ENCODE measurements at places on chromosomes 3 and 15.
A peak's percentile ranks its signal among the peaks of the same experiment; 100 is the strongest.

DNA sequence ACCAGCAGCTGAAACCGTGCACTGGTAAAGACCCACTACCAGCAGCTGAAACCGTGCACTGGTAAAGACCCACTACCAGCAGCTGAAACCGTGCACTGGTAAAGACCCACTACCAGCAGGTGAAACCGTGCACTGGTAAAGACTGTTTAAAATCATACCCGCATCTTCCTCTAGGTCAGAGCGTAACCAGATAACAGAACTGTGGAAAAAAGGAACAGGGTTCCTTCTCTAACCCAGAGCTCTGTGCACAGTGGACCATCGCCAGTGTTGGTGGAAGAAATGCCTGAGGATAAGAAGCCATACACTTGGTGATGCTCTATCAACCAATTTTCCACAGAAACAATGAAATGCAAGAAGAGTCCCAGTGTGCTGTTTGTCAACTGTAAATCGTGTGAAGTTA is 243.4 kb downstream of the NTRK3 start:
- no peak for DNase-seq

DNA sequence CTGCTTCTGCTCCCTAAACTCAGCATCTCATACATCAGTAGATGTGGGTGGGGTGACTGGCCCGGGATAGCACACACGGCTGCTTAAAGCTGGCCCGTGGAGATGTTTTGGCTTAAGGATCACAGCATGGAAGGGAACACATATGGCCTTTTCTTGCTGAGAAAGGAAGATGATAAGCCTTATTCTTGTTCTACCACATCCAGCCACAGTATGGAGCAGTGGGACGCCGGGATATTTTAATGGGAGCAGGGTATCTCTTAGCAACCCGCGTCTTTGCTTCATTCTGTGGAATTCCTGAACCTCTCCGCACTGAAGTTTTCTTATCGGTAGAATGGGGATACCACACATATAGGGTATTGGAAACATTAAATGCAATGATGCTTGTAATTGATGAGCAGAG is 94.1 kb upstream of the PROK2 start:
- DNase-seq, result no peak

DNA sequence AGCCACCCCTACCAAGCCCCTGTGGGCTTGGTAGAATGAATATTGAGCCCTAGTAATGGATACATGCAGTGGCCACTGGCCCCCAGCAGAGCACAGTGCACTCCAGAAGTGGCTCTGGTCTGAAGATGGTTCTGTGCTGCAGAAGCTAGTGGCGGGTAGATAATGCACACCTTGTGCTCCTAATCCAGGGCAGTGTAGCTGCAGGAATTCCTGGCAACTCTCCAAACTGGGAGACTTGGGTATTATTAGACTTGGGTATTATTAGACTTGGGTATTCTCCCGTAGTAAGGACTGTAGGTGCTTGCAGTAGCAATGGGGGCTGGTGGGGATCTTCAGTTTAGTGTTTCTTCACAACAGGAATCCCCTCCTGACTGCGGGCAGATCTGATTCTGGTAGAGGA is 34.7 kb downstream of the NUSAP1 start:
- no peak for DNase-seq

DNA sequence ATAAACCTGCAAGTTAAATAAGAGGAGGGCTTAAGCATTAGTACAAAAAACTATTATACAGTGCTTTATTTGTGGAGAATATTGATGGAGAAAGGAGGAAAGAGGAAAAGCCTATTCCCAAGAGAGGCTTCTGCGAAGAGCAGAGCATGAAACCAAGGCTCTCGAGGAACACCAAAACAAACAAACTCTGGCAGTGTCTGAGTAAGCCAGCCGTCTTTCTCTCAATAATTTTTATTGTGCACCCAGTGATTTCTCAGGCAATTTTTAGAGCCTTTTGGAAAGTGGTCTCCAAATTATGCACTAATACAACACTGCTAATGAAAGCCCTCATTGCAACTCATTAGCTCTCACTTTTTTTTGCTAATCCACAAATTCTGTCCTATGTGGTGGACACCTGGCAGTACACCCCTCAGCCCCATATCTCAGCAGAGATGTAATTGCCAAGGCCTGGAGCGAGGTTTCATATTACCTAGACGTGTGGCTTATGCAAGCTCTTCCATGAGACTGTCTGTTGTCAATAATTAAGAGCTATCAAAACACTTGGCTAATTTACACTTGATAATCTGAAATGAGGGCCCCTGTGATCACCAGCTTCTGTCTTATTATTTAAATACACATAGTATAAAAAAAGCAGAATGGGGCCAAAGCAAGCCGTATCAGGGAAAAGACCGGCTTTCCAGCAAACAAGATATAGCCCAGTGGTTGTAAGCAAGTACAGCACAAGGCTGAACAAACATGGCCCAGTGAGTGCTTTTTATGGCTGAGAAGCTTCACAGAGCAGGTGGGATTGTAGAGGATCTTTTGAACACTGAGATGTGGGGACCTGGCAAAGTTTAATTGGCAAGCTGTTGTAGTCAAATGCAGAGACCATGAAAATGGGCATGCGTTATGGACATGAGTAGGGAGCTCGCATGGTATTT is 216.9 kb downstream of the ROBO2 start:
- peak; percentile 1 for DNase-seq

- DNase-seq, result no peak
Observed at GRCh38 chr3:195892105-195893043, 16.0 kb downstream of the TNK2 start.

DNA sequence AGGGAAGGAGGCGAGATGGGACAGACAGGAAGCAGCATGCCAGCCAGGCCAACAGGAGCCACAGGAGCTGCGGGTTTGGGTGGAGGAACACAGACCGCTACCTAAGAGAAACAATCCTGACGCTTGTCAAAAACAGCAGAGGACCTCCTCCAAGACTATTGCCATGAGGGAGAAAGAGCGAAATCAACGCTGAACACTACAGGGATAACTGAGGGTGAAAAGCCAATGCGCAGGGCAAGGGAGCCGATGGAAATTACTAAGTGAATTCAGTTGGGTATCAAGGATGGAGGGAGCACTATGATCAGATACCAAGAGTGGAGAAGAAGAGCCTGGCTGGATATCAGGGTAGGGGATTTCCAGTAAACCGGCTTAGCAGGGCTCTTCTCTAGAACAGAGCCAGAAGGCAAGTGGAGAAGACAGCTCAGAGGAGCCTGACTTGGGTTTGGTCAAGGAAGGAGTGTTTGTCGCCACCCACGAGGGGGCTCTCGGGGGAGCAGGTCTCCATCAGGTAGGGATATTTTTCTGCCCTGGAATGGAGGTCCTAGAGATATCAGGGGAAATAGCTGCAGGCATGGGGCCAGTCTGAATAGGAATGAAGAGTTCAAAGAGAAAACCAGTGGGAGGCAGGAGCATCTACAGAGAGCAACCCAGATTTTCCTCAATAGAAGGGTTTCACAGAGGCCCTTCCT is 48.4 kb downstream of the SLC41A3 start:
- no peak for DNase-seq

DNA sequence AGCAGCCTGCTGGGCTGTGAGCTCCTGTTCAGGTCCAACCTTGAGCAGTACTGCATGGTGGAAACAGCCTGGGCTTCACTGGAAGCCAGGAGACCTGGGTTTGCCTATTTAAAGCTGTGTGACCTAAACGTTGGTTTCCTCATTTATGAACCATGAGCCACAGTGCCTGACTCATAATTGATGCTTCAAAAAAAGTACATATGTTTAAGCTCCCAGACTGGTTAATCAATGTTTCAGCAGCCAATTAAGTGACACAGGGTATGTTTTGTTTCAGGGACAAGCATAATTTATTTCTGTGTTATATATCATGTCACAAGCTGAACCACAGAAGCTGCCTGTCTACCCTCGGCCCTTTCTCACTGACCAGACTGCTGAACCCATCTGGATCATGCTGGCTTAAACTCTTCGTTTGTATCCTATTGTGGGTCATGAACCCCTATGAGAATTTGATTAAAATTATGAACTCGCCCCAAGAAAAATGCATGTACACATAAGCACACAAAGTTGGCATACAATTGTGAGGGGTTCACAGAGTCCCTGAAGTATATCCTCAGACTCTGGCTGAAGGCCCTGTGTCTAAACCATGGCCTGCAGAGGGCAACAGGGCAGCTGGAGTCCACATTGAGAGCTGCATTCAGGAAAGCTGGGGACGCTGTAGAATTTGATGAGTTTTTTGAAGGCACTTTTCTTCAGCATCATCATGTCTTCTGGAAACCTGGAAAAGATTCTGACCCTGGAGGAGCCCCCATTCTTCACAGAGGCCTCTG is 23.7 kb downstream of the HDC start:
- no peak for DNase-seq

DNA sequence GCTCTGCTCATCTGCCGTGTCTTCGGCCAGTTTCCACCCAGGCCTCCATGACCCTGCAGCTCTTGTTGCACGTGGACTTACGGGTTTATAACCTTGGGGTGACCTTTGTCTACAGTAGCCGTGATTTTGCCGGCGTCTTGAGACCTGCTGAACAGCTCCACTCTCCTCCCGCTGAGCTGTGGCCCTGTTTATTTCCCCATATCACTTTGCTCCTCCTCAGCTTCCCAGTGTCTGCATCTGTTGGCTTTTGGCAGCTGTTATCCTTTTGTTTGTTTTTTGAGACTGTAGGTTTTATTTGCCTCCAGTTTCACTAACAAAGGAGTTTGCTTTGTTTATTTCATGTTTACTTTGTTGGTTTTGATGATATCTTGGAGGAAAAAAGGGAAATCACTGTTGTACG is 29.3 kb upstream of the SLC28A1 start:
- no peak for DNase-seq

DNA sequence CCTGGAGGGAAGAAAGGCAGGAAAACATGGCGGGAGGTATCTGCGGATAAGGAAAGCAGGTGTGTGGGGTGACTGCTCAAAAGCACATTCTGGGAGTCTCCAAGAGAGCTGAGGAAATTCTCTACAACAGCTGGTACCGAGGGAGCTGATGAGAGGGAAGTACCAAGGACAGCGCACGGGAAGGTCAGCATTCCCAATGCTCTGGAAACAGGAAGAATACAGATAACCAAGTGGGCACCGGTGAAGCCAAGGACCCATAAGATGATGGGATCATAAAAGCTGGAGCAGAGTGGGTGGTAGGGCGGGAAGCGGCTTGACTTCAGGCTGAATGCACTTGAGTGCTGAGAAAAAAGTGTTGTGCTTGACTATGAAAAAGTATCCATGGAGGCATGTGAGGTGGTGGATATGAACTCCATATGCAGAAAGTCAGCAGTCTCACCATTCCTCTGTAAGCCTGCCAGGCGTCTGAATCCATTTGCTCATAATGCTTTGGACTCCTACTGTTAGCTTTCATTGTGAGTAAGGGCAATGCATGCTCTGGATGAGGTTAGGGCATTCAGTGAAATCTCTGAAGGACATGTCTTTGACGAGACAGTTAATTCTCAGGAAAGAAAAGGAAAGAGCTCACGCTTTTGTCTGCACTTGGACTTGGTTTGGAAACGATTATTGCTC is 215.5 kb downstream of the NR1D2 start:
- DNase-seq, result peak; percentile 13

GRCh38 chr15:70956201-70956995 is 63.8 kb downstream of the LRRC49 start:
- DNase-seq, result no peak

DNA sequence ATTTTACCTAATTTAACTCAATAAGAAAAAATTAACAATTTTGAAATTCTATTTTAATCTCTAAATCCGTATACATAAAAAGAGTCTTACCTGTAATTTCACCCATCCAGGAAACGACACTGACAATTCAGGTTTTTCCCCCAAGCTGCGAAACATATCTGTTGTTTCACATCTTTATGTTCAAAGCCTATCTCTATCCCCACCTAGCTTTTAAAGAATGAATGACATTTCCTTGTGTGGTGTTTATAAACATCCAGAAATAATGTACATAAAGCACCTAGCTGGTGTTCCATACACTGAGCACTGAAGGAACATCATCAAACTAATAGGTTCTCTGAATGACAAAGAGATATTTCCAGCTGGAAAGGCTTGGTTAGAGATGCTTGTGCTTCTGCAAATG is 867.8 kb downstream of the SQOR start:
- DNase-seq, result no peak

GRCh38 chr3:27677565-27677964 is 44.6 kb downstream of the EOMES start:
- DNase-seq, result no peak

GRCh38 chr3:110755345-110755744 is 316.3 kb upstream of the NECTIN3 start:
- no peak for DNase-seq
